ENCODE measurements at places on chromosomes 11 and 22.

DNA sequence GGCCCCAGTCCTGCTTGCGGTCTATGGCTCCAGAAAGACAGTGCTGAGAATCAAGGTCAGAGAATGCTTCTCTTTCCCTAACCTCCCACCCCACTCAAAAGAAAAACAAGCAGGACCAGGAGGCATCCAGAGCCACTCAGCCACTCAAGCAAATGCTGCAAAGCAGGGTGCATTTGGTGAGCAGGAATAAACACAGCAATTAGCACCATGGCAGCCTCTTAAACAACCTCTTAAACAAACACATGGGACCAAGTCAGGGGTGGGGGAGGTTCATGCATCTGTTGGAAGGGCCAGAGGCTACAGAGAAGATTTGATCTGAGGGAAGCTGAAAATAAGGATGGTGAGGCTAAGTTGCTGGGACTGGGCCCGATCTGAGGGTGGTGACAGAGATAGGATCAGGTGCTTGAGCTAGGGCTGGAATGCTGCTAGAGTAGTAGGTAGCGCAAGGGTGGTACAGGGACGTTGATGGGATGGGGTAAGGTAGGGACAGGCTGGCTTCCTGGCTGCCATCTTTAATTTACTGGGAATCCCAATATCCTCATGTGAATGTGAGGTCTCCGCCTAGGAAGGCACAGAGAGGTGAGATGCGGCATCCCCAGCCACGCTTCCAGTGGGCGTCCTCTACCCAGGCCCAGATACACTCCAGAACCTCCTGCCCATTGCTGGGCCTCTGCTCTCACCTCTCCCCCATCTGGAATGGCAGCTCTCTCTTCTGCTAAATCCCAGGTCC, 26.6 kb upstream of the LMO1 start:
- no peak for DNase-seq

- DNase-seq, result no peak
Measured at GRCh38 chr11:103968685-103969084, 67.8 kb upstream of the DDI1 start.

GRCh38 chr11:10283991-10284390, 10.0 kb downstream of the SBF2 start:
- no peak for DNase-seq

GRCh38 chr11:73854680-73855079, 22.0 kb downstream of the COA4 start:
- no peak for DNase-seq

- DNase-seq, result no peak
Measured at GRCh38 chr22:49524362-49524761, 303.3 kb downstream of the BRD1 start.

GRCh38 chr11:91459840-91460239, 764.8 kb upstream of the FAT3 start:
- DNase-seq, result no peak

DNA sequence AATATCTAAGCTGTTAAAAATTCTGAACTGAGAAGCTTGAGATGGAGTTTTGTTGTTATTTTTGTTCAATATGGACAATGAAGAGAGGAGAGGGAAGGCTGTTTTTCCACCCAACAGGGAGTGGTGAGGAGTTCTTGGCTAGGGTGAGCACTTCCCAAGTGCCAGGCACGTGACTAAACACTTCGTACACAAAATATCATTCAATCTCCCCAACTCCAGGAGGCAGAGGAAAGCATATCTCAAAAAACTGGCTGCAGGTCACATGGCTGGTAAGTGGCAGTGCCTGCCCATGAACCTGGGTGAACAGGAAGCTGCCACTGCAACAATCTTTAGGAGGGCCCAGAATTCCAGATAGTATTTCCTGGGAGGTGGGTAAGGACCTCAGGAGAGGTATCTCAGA, 11.6 kb downstream of the ELF5 start:
- no peak for DNase-seq

DNA sequence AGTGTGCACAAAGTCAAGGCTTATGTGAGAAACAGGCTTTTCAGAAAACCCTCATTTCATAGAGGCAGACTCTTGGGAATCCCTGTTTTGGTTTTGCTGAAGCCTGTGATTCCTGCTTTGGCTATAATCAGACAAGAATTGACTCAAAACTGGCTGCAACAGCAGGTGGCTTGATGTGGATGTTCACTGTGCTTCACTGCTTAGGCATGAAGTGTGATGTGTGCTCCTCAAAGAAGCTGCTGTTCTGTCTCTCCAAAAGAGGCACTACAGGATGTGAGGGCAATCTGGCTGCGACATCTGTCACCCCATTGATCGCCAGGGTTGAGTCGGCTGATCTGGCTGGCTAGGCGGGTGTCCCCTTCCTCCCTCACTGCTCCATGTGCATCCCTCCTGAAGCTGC, 103.5 kb downstream of the C11orf58 start:
- DNase-seq, result no peak

All from CD14-positive monocyte (primary cell).